ENCODE measurements at places on chromosomes 2 and 18. TPM values are rescaled to one million over a fixed set of nuclear protein-coding genes. Genes with fewer than 3 reads are reported as not detected.

Gene DNAJC5G
- polyA plus RNA-seq, result 0.48 TPM

Gene GPC1
- polyA plus RNA-seq, result 216 TPM

Gene C1QL2
- polyA plus RNA-seq, result 0.48 TPM

Gene TACR1
- polyA plus RNA-seq, result 6.2 TPM

Gene RAPH1
- 30.7 TPM for polyA plus RNA-seq

Gene ADAM23
- polyA plus RNA-seq, result 50.5 TPM

Gene BCL11A
- 61.6 TPM for polyA plus RNA-seq

Gene STPG4
- 0.74 TPM for polyA plus RNA-seq

Gene GALNT5
- 0.08 TPM for polyA plus RNA-seq

Gene TUBA3E
- not detected for polyA plus RNA-seq

Gene LDLRAD4
- polyA plus RNA-seq, result 33.1 TPM

Gene PTPRM
- polyA plus RNA-seq, result 118 TPM

Gene EHBP1
- 59.2 TPM for polyA plus RNA-seq

Gene BAZ2B
- polyA plus RNA-seq, result 43.3 TPM

Gene FLACC1
- 4.3 TPM for polyA plus RNA-seq

Gene SAG
- polyA plus RNA-seq, result 0.48 TPM

Gene UGT1A10
- polyA plus RNA-seq, result not detected

Gene GREB1L
- 5.1 TPM for polyA plus RNA-seq

Gene DLX1
- 0.14 TPM for polyA plus RNA-seq

Gene PSMA8
- 0.21 TPM for polyA plus RNA-seq

Gene ANKRD29
- polyA plus RNA-seq, result 27.9 TPM

Gene UGP2
- polyA plus RNA-seq, result 148 TPM

Gene SERPINB11
- polyA plus RNA-seq, result not detected

Gene CCDC102B
- polyA plus RNA-seq, result 6.2 TPM

Gene MCEE
- polyA plus RNA-seq, result 18.7 TPM

Gene COL4A3
- polyA plus RNA-seq, result 1.3 TPM

Gene GATA6
- 0.42 TPM for polyA plus RNA-seq

Gene PASK
- polyA plus RNA-seq, result 20.1 TPM

Gene CTAGE1
- not detected for polyA plus RNA-seq

Gene EMILIN1
- polyA plus RNA-seq, result 16.2 TPM

Gene GDF7
- 1.4 TPM for polyA plus RNA-seq

Gene FEV
- polyA plus RNA-seq, result 0.11 TPM

Gene TMEFF2
- polyA plus RNA-seq, result 85.6 TPM

Gene TAF4B
- polyA plus RNA-seq, result 2.0 TPM

All from spinal cord (tissue), 10 donors.